ENCODE measurements at places on chromosomes 5 and 9. TPM values are rescaled to one million over a fixed set of nuclear protein-coding genes. Genes with fewer than 3 reads are reported as not detected.

- DNase-seq: no peak
Observed at GRCh38 chr9:130561056-130561455, 18.3 kb upstream of the FUBP3 start.

- DNase-seq: no peak
Observed at GRCh38 chr5:132549576-132549975, 6.3 kb upstream of the IL5 start.

DNA sequence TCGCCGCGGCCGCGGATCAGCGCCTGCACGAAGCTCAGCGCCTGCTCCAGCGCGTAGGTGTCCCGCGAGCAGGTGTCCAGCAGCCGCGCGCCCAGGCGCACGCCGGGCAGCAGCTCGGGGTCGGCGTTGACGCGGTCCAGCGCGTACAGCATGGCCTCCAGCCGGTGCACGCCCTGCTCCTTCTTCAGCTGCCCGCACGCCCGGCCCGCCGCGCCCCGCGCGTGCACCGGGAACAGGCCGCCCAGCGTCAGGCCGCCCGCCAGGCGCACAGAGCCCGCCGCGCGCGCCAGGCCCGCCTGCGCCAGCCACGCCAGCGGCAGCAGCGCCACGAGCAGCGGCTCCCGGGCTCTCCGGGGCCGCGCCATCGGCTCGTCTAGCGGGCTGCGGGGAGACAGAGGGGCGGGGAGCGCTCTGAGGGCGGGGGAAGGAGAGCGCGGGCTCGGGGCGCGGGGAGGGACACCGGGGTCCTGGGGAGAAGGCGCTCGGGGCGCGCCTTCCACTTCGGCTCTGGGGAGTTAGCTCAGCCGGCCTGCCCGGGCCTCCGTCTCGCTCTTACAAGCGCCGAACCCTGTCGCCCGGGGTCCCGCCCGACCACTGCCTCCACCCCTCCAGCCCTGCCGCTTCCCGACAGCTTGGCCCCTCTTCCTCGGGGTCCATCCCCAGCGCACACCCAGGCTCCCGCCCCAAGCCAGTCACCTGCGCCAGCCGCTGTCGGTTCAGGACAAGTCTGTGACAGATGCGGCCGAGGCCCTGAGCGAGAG, at the start of gene GRM6:
TSS of gene GRM6 (minus strand) at position 741 of the 761 bp plus-strand sequence. CDS start at position 365, 376 bp downstream.
- DNase-seq: no peak

- no peak for DNase-seq
Observed at GRCh38 chr5:139808481-139809330, 13.1 kb downstream of the PSD2 start.

- DNase-seq: no peak
Observed at GRCh38 chr9:96171728-96172127, 130.2 kb downstream of the HSD17B3 start.

DNA sequence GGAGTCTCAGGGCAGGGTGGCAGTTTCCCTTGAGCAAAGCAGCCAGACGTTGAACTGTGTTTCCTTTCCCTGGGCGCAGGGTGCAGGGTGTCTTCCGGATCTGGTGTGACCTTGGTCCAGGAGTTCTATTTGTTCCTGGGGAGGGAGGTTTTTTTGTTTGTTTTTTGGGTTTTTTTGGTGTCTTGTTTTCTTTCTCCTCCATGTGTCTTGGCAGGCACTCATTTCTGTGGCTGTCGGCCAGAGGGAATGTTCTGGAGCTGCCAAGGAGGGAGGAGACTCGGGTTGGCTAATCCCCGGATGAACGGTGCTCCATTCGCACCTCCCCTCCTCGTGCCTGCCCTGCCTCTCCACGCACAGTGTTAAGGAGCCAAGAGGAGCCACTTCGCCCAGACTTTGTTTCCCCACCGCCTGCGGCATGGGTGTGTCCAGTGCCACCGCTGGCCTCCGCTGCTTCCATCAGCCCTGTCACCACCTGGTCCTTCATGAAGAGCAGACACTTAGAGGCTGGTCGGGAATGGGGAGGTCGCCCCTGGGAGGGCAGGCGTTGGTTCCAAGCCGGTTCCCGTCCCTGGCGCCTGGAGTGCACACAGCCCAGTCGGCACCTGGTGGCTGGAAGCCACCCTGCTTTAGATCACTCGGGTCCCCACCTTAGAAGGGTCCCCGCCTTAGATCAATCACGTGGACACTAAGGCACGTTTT, 3.5 kb upstream of the PHYHD1 start:
- peak; percentile 87 for DNase-seq

DNA sequence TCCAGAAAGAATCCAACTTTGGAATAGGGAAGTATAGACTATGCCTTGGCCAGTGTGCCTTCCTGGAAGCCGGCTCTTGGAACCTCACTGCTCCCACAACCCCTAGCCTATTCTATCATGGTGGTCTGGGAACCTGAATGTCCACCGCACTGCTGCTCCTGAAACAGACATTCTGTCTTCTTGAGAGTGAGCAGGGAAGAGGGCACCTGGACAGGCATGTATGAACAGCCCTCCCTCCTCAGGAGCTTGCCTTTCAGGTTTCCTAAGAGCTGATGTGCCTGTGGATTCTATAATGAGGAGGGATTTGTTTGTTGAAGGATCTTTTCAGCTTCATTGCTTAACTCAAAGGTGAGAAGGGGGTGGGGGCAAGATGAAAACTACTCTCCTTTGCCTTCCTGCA, 55.1 kb upstream of the XPA start:
- DNase-seq: no peak

GRCh38 chr5:14261235-14261634, 118.1 kb downstream of the TRIO start:
- no peak for DNase-seq

The THBS4 gene
- 4.9 TPM for total RNA-seq

The AGXT2 gene
- not detected for total RNA-seq

The SCGB3A2 gene
- total RNA-seq: not detected

The ALDH1B1 gene
- total RNA-seq: 9.1 TPM

The IRX2 gene
- 17.6 TPM for total RNA-seq

Measured in cerebellum (tissue), 4 donors.